Activated CD4-positive, alpha-beta memory T cell treated with anti-CD3 and anti-CD28 coated beads, Interleukin-2, amount 10 ng/mL, durations not matched to agents 7 days and 5 days (primary cell): ENCODE measurements at places on chromosomes 5 and 9. TPM values are rescaled to one million over a fixed set of nuclear protein-coding genes. Genes with fewer than 3 reads are reported as not detected.

DNA sequence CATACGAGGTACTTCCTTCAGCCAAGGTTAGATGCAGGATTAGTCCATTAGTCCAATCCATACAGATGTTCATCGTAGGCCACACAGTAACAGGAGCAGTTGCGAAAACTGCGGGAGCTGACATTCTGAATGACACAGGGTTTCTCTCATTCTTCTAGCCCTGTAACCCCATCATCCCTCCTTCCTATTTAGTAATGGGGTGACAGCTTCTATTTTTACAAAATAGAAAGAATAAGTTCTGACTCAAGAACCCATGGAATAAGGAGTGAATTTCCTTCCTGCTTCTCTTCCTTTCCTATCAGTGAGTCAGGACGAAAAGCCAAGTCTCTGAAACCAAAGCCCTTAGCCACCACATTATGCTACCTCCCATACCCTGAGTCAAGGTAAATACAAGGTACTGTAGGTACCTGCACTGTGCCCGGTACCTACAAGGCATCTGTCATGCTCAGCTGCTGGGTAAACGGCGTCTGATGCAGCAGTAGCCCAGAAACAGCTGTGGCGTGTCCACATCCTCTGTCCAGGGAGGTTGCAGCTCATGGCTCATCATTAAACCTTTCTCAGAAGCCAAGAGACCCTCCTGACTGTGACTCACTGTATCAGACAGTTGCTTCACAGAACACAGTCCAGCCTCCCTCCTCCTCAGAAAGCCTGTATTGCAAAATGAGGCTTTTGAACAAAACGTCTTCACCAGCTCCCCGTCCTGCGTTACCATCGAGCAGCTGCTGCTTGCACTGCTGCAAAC is 84.2 kb downstream of the ESM1 start:
- peaks cover 68% of the 10 kb centered on the region for H3K27me3 ChIP-seq
- no peak overlapping the region for H3K27ac ChIP-seq
- H3K4me1 ChIP-seq, result peaks cover 37% of the 10 kb centered on the region
- no peak overlapping the region for H3K4me3 ChIP-seq
- no peak for DNase-seq

DNA sequence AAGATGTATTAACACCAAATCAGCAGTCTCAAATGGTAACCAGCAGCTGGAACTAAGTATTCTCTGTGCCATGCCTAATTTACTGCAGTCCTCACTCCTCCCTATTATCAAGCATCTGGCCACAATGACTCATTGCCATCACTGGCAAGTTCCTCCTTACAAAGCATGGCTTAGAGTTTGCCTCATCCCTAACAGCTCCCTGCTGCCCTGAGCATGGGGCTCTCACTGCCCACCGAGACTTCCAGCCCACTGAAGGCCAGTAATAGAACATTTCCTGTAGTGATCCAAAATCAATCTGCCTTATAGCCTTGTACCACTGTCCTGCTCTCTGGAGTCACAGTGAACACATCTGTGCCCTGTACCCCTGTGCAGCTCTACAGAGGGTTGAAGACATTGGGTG is 211.9 kb upstream of the TRIM32 start:
- no peaks in the 10 kb centered on the region for H3K27me3 ChIP-seq
- no peak overlapping the region for H3K4me3 ChIP-seq
- H3K4me1 ChIP-seq, result peaks cover 2% of the 10 kb centered on the region
- H3K27ac ChIP-seq, result no peak overlapping the region

C7 gene
- total RNA-seq, result not detected

- H3K27ac ChIP-seq, result no peak overlapping the region
- H3K4me1 ChIP-seq, result no peaks in the 10 kb centered on the region
- H3K27me3 ChIP-seq, result no peaks in the 10 kb centered on the region
- no peaks in the 10 kb centered on the region for H3K36me3 ChIP-seq
- H3K4me3 ChIP-seq, result no peak overlapping the region
Measured at GRCh38 chr5:2536632-2537377, 214.7 kb downstream of the IRX2 start.

GRCh38 chr9:2560180-2560579 is 61.4 kb upstream of the VLDLR start:
- H3K4me1 ChIP-seq, result no peaks in the 10 kb centered on the region
- no peaks in the 10 kb centered on the region for H3K36me3 ChIP-seq
- DNase-seq, result no peak
- no peaks in the 10 kb centered on the region for H3K27me3 ChIP-seq

GRCh38 chr5:72244862-72245371 is 75.1 kb downstream of the MRPS27 start:
- peaks cover 6% of the 10 kb centered on the region for H3K27me3 ChIP-seq
- peaks cover 8% of the 10 kb centered on the region for H3K36me3 ChIP-seq
- no peak for DNase-seq
- no peak overlapping the region for H3K27ac ChIP-seq
- H3K4me1 ChIP-seq, result peaks cover 5% of the 10 kb centered on the region

CKS2 gene
- total RNA-seq, result 175 TPM

SLC6A19 gene
- not detected for total RNA-seq

TSSK1B gene
- not detected for total RNA-seq

SPINK13 gene
- total RNA-seq, result not detected

- no peak for DNase-seq
- H3K4me3 ChIP-seq, result no peak overlapping the region
- peaks cover 42% of the 10 kb centered on the region for H3K27me3 ChIP-seq
- H3K27ac ChIP-seq, result no peak overlapping the region
- H3K4me1 ChIP-seq, result peaks cover 16% of the 10 kb centered on the region
- no peaks in the 10 kb centered on the region for H3K36me3 ChIP-seq
Measured at GRCh38 chr9:124662561-124662960, 108.5 kb downstream of the NR6A1 start.

DNA sequence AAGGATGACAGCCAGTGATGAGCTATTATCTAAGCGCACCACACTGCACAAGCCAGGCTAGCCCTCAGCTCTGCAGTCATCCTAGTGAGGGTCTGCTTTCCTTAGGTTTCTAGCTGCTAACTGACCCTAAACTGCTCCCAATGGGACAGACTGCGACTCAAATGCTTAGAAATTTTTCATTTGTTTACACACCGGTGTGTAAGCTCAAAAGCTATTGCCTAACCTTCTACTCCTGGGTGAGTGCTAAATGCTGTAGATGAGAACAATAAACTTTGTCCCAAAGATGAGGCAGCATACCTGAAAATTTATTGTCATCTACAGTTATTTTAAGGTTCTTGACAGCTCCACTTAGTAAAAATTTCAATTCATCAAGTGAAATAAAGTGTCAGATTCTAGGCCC is 311.4 kb downstream of the TMEM167A start:
- no peaks in the 10 kb centered on the region for H3K4me1 ChIP-seq
- DNase-seq, result no peak
- no peaks in the 10 kb centered on the region for H3K36me3 ChIP-seq
- no peak overlapping the region for H3K4me3 ChIP-seq
- no peak overlapping the region for H3K27ac ChIP-seq

PLAC8L1 gene
- total RNA-seq, result not detected

RANBP17 gene
- total RNA-seq, result not detected

DNA sequence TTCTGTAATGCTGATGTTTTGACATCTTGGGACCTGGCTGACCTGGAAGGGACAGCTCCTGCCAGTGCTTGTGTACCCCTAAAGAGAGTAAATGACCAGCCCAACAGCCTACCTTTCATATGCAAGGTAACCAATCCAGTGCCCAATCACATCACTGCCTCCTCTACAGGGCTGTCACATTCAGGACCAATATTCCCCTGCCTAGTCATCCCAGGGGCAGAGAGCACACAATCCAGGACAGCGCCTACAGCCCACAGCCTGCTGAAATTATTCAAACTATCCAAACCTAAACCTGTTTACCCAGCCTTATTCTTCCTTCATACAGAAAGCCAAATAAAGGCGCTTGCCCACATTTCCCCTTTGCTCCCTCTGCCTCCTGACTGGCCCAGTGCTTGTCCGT is 284.1 kb downstream of the CTNND2 start:
- DNase-seq, result no peak
- no peaks in the 10 kb centered on the region for H3K36me3 ChIP-seq
- H3K4me3 ChIP-seq, result no peak overlapping the region
- no peaks in the 10 kb centered on the region for H3K27me3 ChIP-seq

DNA sequence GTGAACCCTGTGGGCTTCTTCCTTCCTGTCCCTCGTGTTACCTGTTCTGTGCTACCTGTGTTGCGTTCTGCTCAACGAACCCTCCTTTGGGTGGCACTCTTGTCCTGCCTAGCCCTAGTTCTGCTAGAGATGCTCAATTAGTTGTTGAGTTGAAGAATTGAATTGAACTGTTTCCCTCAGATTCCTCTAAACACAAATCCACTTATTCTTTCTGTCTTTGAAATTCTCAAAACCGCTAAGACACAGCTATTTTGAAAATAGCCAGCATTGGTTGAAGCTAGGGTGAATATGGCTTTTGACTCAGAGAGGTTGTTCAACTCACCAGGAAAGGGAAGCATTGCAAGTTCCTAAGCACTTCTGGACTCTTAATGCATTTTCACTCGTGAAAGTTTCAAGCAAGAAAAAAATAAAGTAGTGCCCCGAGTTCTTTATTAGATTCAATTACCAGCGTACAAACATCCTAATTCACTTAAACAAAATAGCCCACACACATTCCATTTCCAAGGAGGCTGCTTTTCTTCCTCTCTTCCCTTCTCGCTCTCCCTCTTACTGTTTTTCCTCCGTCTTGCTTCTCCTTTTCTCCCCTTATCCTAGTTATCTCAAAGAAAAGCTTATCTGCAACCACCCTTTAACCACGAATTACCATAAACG is 642 bp upstream of the ITGA1 start:
- peak; percentile 44 for DNase-seq
- peaks cover 4% of the 10 kb centered on the region for H3K36me3 ChIP-seq
- H3K27ac ChIP-seq, result no peak overlapping the region
- peaks cover 19% of the 10 kb centered on the region for H3K4me1 ChIP-seq
- H3K27me3 ChIP-seq, result peaks cover 25% of the 10 kb centered on the region

GRCh38 chr5:73061593-73061992 is 58.8 kb upstream of the TMEM171 start:
- H3K27me3 ChIP-seq, result peaks cover 4% of the 10 kb centered on the region
- no peaks in the 10 kb centered on the region for H3K36me3 ChIP-seq
- DNase-seq, result no peak
- H3K27ac ChIP-seq, result no peak overlapping the region
- H3K4me3 ChIP-seq, result no peak overlapping the region
- peaks cover 2% of the 10 kb centered on the region for H3K4me1 ChIP-seq

DMRT3 gene
- not detected for total RNA-seq

CARTPT gene
- total RNA-seq, result not detected

- DNase-seq, result no peak
- H3K4me1 ChIP-seq, result peaks cover 27% of the 10 kb centered on the region
- no peak overlapping the region for H3K27ac ChIP-seq
- no peak overlapping the region for H3K4me3 ChIP-seq
Measured at GRCh38 chr5:103260951-103261350, 2.4 kb downstream of the MACIR start.

RNF208 gene
- 2.2 TPM for total RNA-seq

CDC20B gene
- 0.18 TPM for total RNA-seq

TEK gene
- total RNA-seq, result not detected

DNA sequence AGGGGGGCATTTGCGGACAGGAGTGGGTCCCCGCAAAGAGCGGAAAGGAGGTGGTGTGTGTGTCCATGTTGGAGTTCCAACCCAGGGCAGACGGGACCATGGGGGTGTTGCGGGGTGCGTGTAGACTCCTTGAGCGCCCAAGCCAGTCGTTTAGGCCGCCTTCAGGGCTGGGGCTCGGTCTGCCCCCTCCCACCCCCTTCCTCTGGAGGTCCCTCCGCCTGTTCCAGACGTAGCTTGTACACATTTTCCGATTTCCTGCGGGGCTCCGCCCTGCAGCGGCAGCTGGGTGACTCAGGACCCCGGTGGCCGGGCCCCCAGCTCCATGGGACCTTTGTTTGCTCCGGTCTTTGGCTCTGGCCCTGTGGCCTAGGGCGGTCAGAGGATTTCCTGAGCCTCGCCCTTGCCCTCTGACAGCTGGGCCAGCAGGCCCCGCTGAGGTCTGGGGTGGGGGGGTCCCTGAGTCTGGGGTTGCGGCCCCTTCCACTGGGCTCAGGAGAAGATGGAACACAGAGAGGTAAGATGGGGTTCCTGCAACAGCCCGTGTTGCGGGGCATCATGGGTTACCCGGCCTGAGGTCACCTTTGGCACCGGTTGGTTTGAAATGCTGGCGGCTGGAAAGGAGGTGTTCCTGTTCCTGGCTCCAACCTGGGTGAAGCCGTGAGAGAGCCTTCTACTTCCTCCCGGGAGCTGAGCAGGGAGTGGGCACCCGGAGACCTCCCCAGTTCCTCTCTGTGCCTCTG is 1.5 kb downstream of the PKN3 start:
- H3K4me1 ChIP-seq, result peaks cover 13% of the 10 kb centered on the region
- H3K27me3 ChIP-seq, result no peaks in the 10 kb centered on the region
- no peaks in the 10 kb centered on the region for H3K36me3 ChIP-seq
- H3K4me3 ChIP-seq, result peak overlapping the region; percentile 82
- DNase-seq, result no peak

LNPEP gene
- total RNA-seq, result 80.8 TPM

SEMA6A gene
- 0.13 TPM for total RNA-seq

DNA sequence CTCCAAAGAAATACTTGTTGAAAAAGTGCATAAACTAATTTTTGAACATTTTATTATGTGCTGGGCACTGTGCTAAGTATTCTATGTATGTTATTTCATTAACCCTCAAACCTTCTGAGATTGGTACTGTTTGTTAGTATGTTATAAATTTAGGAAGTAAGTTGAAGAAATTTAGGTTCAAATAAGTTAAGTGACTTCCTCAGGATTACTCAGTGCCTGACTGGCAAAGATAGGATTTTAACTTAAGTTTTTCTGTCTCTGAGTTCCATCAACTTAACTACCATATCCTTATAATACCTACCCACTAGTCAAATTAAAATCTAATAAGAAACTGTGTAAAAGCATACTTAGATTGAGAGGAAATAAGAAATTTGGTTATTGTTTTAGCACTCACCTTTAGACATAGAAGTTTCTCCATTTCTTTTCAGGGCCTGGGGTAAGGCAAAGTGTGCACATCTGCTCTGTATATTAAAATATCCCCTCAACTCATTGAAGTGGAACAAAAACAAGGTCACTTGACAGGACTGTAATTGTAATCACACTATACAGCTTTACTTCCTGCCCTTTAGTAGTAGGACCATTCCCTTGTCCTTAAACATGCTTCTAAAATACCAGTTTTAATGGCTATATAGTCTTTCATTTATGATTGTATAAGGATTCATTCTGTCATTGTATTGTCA is 15.2 kb downstream of the TGFBR1 start:
- no peaks in the 10 kb centered on the region for H3K27me3 ChIP-seq
- H3K4me3 ChIP-seq, result no peak overlapping the region
- H3K36me3 ChIP-seq, result peaks cover 48% of the 10 kb centered on the region
- H3K4me1 ChIP-seq, result peaks cover 57% of the 10 kb centered on the region
- no peak for DNase-seq
- H3K27ac ChIP-seq, result no peak overlapping the region

DNA sequence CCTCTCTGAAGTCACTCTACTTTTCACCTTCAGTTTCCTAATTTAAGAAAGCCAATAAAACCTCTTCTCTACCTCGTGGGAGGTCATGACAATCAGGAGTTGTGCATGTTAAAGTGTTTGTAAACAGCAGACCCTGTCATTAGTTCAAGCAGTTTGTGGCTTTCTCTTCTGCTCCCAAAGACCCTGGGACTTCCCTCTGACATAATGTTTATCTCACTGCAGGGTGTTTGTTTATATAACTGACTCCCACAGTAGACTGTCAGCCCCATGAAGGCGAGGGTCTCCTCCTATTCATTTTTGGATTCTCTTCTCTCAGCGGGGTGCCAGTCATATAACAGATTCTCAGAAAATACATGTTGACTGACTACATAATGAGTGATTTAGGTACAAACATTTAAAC is 360.0 kb upstream of the ZNF462 start:
- no peaks in the 10 kb centered on the region for H3K4me1 ChIP-seq
- no peak for DNase-seq
- H3K27ac ChIP-seq, result no peak overlapping the region
- H3K36me3 ChIP-seq, result no peaks in the 10 kb centered on the region
- no peaks in the 10 kb centered on the region for H3K27me3 ChIP-seq
